Frontal cortex (tissue), 4 donors: ENCODE measurements at places on chromosomes 2 and 18.
A peak's percentile ranks its signal among the peaks of the same experiment; 100 is the strongest.

DNA sequence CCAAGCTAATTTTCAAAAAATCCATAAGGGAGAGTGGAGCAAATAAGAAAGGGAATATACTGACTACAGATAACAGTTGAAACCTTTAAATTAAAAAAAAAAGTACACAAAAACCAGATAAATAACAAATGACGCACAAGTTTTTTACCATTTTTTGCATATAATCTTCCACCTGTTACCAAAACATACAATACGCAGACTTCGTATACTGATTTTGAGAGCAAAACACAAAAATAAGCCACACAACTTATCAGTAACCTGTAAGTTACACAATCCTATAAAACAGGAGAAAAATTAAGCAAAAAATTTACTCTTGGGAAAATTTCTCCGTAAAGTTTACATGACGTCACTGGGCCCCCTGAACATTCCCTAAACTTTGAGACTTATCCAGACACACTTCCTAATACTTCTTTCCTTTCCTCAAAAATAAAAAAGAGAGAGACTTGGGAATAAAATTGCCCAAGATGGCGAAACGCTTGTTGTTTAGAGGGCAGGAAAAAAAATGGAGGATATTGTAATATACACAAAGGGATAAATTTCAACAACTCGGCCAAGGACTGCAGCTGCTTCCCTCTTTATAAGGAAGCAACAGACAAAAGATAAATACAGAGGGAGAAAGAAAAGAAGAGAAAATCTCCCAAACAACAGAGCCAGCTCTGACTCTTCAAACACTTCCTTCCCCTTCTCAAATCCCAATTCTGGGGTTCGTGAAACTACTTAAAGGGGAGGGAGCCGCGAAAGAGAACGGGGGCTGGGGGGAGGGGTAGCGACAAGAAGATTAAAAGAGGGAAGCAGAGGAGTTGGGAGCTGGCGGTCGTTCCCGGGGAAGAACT, 1.6 kb downstream of the BAZ2B start:
- no peak for DNase-seq

DNA sequence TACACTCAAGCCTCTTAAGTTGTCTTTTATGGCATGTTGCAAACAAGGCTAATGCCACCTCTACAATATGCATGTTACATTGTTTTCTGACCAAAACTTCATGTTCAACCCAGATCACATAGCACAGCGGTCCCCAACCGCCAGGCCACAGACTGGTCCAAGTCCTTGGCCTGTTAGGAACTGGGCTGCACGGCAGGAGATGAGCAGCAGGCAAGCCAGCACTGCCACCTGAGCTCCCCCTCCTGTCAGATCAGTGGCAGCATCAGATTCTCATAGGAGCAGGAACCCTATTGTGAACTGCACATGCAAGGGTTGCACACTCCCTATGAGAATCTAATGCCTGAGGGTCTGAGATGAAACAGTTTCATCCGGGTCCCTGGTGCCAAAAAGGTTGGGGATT, 324.8 kb upstream of the CHAC2 start:
- DNase-seq, result no peak

GRCh38 chr2:2291500-2292260, 39.4 kb downstream of the MYT1L start:
- peak; percentile 66 for DNase-seq

DNA sequence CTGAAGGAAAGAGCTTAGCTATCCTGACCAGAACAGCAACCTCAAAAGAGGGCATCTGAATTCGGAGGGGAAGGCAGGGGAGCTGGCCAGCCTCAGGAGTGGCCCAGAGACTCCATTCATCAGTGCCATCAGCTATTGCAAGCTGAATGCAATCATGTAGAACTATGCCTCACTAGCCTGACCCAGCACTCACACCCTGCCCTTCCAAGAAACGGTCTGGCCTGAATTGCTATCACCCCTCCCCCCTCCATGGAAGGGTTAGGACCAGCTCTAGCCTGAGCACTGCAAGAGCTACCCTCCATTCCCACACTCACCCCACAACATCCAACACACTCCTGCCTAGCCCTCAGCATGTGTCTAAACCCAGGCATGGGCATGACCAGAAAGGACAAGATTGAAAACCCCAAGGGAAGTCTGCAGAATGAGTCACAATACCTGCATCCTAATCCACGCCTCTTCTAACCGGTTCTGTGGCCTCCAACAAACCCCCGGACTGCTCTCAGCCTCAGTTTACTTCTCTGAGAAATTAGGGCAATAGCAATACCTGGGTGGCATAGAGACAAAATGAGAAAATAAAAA, 120.3 kb downstream of the BCL11A start:
- no peak for DNase-seq

GRCh38 chr2:83587309-83587708, 871.8 kb downstream of the SUCLG1 start:
- DNase-seq, result no peak

GRCh38 chr18:21739604-21740537, 721 bp upstream of the MIB1 start:
- no peak for DNase-seq

GRCh38 chr2:141062443-141062842, 1068.4 kb downstream of the LRP1B start:
- no peak for DNase-seq

- DNase-seq, result no peak
These were observed 111.2 kb downstream of the CLIP4 start for GRCh38 chr2:29226375-29226774.

- DNase-seq, result no peak
These were observed 109.6 kb upstream of the EML6 start for GRCh38 chr2:54613794-54614257.

GRCh38 chr2:144999936-145000335, 480.0 kb upstream of the ZEB2 start:
- no peak for DNase-seq

GRCh38 chr18:70333757-70334156, 44.9 kb downstream of the SOCS6 start:
- DNase-seq, result no peak

DNA sequence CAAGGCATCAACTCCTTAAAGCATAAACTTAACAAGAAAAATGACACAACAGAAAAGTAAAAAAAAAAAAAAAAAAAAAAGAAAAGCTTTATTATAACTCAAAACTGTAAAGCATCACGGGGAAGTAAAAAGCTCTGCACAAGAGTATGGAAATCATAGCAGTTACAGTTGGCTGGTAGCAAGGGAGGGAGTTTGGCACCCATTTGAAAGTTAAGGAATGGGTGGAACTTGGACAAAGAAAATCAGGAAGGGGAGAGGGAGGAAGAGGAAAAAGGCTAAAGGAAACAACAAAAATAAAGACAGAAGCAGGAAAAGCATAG, 8.6 kb downstream of the KLF7 start:
- no peak for DNase-seq

DNA sequence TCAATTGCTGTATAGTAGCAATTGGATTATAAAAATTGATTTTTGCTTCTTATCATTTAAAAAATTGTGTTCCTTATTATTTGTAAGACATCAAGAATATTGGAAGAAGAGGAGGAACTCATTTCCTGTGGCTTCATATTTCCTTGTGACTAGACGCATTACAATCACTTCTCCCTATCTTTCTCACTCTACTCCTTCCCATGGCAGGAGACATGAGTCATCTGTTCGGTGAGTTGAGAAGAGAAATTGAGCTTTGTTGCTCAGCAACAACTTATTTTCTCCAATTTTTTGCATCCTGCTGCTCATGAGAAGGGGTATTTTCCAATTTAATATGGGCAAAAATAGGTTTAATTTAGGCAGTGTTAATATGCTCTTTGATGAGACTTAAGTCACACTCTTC, 1783.9 kb downstream of the SUCLG1 start:
- no peak for DNase-seq

- no peak for DNase-seq
These were observed 342.7 kb downstream of the GPD2 start for GRCh38 chr2:156778916-156779315.

GRCh38 chr2:151315381-151315903, 26.0 kb upstream of the NMI start:
- no peak for DNase-seq

DNA sequence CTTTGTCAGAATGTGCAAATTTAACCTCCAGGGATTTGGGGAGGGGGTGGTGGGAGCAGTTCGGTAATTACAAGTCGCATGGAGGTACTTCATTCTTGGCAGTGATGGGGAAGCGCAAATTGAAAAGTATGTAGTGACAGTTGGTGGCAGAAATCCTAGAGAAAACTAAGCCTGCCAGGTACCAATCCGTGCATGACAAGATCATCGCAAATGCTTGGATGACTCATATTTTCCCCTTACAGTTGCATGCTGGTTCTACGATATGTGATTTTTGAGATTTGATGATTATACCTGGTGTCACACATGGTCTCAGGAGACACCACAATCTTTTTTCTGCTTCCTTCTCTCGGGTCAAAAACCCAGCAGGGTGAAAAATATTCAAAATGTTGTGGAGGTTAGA, 479.7 kb upstream of the ID2 start:
- DNase-seq, result no peak

DNA sequence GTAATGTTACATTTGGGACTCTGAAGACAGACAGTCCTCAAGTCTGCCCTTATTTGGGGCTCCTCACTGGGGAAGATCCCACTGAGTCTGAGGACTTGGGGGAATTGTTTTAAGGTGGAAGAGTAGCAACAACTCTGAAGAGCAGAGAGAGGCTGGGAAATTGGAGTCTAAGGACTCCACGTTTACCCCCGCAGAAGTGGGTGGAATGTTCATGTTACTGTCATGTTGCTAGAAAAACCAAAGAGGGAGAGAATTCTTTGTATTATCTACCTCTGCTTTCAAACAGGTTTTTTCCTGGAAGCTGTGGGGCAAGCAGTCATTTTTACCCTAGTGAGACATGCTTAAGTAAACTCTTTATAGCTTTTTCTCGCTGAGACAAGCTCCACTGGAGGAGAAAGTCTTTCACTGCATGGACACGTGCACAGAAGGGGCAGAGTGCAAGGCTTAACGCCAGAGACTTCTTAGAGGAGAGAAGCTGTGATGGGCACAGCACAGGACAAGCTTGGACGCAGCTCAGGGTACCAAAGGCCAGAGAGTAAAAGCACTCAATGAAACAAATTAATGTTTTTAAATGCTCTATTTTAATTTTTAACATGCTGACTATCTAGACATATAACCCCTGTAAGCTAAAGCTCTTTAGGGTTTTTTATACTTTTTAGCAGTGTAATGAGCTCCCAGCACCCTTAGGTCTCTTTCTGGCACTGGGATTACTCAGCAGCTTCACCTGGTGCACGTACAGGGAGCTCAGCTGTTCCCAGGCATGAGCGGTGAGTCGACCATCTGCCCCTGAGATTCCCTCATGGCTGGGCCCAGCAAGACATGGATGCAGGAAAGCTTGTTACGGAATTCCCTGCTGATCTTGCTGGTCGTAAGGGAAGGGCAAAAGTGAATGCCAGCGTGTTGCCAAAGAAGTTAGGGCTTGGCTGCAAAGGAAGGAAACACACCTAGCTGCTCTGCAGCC, 54.5 kb upstream of the BIN1 start:
- no peak for DNase-seq

DNA sequence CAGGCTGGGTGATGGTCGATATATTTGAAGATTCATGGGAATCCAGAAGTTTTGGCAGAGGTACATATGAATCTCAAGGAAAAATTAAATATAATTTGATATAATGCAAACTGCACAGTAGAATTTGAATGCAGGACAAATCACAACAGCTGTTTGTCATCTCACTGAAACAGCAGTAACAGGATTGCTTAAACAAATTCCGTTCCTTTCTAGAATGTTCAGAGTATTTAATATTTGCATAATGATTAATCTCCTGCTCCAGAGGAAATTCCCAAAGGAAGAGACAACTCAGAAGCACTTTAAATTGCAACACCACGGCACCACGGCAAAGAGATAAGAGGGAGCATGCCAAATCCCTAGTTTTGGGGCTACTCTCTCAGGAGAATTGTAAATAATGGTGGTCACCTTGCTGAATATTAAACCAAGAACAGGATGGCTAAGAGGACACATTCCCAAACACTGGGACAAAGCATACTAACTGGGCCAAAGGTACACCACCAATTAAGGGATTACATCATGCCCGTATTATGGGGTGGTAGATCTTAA, 67.8 kb upstream of the MAP4K3 start:
- no peak for DNase-seq

DNA sequence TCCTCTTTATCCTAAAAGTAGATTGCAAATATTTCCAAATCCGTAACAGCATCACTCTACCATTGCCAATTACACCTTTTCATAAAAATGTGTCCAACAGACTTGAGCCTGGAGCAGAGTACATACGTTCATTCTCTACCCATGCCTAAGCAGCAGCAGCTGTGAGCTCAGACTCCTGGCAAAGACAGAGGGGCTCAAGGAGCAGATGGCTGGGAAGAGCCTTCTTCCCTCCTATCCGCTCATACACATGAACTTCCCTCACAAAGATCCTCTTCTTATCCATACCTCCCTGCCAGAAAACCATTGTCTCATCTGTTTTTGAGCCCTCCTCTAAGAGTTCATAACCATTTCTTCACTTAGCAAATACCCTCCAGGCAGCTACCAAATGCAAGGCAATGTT, 164.3 kb upstream of the ARL4C start:
- no peak for DNase-seq

GRCh38 chr2:72182547-72182946, 34.9 kb upstream of the CYP26B1 start:
- no peak for DNase-seq

- no peak for DNase-seq
These were observed 98.7 kb downstream of the TCF4 start for GRCh38 chr18:55489034-55489986.

- no peak for DNase-seq
These were observed 9.4 kb upstream of the DUSP19 start for GRCh38 chr2:183069174-183069573.

- peak; percentile 20 for DNase-seq
These were observed 422.5 kb downstream of the LPIN1 start for GRCh38 chr2:12168791-12169388.
